Left renal cortex interstitium (tissue), 4 donors: ENCODE measurements at places on chromosomes 2 and 18. TPM values are rescaled to one million over a fixed set of nuclear protein-coding genes. Genes with fewer than 3 reads are reported as not detected.

DNA sequence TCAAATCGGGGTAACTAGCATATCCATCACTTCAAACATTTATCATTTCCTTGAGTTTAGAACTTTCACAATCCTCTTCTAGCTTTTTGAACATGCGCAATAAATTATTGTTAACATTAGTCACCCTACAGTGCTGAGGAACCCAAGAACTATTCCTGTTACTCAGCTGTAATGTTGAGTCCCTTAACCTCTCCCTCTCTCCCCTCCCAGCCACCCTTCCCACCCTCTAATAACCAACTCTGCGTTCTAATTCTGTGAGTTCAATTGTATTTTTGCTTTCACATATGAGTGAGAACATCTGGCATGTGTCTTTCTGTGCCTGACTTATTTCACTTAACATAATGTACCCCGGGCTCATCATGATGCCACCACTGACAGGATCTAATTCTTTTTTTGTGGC, 78.6 kb upstream of the RANBP2 start:
- DNase-seq = no peak

DNA sequence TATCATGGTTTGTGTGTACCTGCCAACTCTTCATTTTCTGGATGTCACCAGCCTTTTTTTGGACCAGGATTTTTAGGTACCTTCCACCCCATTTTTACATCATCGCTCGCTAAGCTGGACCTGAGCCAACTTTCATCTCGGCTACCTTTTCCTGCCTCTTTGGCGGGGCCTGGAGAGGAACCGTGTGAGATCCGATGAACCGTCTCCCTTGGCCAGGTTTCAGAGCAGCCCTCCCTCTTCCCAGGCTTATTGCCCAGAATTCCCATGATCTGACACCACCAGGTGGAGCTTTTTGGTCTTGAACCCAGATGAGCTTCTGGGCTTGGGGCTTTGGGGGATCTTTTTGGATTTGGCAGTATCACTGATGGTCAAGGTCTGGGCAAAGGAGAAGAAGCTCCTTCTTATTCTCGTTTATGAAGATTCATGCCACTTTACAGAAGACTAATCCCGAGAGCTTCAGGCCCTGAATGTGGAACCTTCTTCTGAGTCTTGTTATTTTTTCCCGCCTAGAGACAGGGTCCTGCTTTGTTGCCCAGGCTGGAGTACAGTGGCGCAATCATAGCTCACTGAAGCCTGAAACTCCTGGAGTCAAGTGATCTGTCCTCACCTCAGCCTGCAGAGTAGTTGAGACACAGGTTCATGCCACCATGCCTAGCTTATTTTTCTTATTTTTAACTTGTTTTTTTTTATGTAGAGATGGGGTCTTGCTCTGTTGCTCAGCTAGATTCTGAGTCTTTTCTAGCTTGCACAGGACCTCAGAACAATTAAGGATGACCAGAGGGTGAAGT, 50.4 kb downstream of the GATA6 start:
- DNase-seq = no peak

TTR gene
- not detected for polyA plus RNA-seq

DNA sequence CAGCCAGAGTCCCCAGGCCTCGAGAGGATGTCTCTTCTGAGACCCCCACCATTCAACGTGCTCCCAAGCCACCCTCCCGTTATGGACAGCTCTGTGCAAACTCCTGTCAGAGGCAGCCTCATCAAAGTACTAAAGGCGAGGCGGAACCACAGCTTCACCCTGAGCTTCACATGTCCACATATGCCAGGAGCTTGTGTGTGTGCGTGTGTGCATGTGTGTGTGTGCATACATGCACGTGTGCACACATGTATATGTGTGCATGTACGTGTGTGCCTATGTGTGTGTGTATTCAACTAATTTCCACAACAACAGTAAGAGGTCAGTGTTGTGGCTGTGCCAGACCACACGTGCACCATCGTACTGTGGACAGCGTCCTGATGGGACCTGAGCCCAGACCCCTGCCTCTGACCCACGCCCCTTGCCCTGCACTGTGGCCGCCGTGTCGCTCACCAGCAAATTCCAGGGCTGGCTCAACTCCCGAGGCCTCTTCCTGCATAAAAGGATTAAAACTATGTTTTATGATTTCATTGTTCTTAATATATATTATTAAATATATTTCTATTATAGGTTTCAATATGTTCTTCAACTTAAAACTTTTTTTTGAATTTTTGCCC, 444.8 kb downstream of the EIPR1 start:
- DNase-seq = no peak

DNA sequence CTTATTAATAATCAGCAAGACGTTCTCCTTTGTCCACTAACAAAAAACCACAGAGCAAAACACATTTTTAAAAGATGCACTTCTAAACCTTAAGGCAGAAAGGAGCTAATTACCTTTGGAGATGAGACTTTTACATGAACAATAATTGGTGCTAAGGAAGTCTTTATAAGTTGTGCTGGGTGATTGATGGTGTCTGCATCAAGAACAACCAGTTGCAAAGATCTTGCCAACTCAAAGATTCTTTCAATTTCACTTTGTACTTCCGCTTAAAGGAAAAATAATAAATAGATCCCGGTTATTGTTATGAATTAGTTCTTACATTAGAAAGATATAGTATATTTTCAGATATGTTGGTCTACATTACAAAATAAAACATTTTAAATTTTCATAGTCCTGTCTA, 26.9 kb upstream of the ARL5A start:
- DNase-seq = no peak

- no peak for DNase-seq
Measured at GRCh38 chr2:133078667-133079411, 408.8 kb upstream of the LYPD1 start.

DNA sequence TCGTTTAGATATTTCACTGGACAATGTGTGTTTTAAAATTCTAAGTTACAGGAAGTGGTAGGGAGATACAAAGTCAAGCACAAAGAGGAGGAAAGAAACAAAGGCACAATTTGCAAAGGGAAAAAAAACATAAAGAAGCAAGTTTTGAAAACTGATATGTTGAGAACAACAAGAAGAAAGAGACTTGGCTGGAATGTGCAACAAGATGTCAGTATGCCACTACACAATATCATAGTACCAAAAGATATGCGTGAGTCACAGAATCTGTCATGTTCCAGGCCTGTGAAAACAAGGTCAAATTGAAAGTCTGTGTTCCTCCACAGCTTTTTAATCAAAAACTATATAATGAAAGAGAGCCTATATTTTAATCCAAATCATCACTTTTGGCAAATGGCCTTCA, 12.0 kb downstream of the EXOC6B start:
- DNase-seq = no peak

DNA sequence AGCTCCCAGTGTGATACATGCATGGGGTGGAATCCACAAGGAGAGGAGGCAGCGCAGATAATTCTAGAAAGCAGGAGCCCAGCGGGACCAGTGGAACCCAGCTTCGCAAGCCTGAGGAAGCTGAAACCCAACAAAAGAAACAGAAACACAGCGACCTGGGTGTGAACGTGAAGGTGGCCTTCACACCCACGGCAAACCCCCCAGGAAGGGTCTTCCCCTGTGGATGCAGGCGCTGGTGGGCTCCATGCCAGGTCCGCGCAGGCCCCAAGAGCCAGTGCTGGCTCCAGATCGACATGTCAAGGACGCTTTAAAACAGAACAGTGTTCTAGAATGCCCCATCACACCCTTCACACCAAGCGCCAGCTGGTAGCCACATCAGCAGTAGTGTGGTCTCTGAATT, 22.1 kb downstream of the KIF1A start:
- no peak for DNase-seq

GRCh38 chr18:75068682-75069435, 140.1 kb downstream of the PTGR3 start:
- DNase-seq = no peak

PRSS56 gene
- 0.27 TPM for polyA plus RNA-seq

GRCh38 chr2:209525834-209526281, 102.0 kb downstream of the MAP2 start:
- DNase-seq = peak; percentile 35

DNA sequence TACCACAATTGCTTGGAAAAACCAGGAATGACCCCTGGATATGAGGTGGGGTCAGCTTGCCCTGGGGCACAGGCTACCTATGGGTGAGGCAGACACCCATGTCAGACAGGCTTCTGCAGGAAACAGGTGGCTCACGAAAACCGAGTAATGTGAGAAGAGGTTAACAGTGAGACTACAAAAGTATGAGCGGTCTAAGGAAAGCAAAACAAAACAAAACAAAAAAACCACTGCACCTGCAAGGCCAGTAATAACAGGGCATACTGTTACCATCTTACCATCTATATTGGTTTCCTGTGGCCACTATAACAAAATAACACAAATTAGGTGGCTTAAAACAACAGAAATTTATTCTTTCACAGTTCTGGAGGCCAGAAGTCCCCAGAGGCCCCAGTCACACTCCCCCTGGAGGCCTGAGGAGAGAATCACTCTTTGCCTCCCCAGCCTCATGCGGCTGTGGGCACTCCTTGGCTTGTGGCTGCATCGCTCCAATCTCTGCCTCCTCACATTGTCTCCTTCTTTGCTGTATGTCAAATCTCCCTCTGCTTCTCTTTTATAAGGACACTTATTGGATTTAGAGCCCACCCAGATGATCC, 86.6 kb upstream of the EPC2 start:
- no peak for DNase-seq

DNA sequence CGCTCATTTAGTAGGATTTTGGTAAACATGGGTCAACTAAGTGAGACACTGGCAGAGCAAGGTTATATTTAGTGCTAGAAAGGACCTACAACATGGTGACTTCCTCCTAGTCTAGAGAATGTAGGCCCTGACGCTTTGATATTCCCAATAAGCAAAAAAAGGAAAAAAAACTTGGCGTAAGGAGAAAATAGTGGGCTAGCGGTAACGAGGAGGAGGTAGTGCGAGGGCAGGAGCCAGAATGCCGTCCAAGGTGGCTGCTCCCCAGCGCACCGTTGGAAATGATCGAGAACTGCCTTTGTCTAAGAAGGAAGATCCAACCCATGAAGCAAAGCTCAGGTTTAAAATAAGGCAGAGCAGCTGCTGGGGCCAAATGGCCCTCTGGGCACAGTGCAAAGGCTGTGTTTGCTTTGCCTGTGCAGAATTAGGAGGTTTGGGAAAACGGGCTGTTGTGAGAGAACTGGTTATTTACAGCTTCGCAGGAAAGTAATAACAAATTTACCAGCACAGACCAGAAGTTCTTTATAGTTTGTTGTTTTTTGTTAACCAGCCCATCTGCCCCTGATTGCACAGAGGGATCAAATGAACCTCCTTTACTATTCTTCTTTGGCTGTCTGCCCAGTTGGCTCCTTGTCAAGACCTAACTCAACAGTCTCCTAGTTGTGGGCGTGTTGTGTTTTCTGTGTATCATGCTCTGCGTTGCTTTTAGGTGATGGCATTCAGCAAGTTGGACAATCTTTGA, 86.6 kb downstream of the ITGB1BP1 start:
- DNase-seq = peak; percentile 67
